Cardiac muscle cell (in vitro differentiated cells and primary cell): ENCODE measurements at places on chromosomes 6 and 20. TPM values are rescaled to one million over a fixed set of nuclear protein-coding genes. Genes with fewer than 3 reads are reported as not detected.

TFAP2C gene
- 0.21 and 0.46 TPM in 2 replicates for total RNA-seq

TNF gene
- total RNA-seq = not detected in 2 replicates

HRH3 gene
- total RNA-seq = not detected in 2 replicates

MATN4 gene
- not detected in 2 replicates for total RNA-seq

PEX6 gene
- 40.9 and 52.0 TPM in 2 replicates for total RNA-seq

KCNG1 gene
- 72.0 and 129 TPM in 2 replicates for total RNA-seq

DNA sequence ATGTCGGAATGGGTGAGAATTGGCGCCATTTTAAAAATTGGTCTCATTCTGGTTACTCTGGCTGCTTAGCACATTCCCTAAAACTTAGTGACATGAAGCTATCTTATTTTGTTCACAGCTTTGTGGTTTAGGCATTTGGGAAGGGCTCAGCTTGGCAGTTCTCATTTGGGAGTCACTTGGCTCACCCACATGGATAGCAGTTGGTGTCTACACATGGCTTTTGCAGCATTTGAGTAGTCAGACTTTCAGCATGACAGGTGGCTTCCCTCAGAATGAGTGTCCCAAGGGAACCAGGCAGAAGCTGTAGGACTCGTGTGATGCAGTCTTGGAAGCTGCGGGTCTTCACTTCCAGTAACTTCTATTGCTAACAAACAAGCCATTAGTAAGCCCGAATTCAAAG, 64.6 kb downstream of the UST start:
- DNase-seq = peak; percentile 10

DNA sequence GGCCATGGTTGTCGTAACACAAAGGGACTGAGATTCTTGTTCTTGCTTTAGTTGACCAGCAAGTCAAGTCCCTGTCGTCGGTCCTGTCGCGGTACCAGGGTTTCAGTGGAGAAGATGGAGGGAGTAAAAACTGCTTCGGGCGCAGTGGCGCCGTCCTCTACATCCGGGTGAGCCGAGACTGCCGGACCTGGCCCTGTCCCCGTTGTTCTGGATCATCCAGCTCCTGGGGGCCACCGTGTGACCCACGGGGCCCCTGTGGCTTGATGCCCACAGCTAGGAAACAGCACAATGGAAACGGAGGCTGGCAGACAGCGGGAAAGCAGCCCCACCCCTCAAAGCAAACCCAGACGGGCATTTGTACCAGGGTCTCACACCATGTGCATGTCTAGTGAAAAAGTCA, 15.0 kb downstream of the MTG2 start:
- DNase-seq = no peak

- peak; percentile 92 for DNase-seq
These were observed 200.9 kb downstream of the EDN1 start for GRCh38 chr6:12490904-12491571.

- no peak for DNase-seq
These were observed 40.3 kb downstream of the FYN start for GRCh38 chr6:111832833-111833418.

DNA sequence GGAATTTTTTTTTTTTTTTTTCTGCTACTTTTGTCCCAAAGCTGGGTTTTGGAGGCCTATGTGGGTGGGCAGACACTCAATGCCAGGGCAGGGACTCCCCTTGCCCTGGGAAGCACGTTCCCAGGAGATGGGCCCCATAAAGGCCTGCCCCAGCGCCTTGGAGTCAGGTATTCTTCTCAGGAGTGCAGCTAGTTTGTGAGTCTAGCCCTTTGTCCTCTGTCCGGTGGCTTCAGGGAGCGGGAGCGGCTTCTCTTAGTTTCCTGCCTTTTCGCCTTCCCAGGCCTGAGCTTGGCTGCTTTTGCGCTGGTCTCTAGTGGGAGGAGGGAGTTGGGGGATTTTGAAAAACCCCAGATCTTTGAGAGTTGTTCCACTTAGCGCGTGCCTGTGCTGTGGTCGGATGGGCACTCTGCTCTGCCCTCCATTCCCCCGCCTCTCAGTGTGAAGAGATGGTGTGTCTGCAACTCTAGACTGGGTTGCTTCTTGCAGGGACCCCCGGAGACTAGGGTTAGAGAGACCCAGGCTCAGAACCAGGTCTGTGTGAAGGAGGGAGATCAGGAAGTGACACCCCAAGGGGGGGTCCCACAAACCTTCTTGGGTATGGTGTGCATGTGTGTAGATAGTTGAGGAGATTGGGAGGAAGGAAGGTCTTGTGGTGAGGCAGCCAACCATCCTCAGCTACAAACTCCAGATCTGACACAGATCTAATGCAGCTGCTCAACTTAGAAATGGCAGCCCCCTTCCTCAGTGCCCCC, 1.3 kb downstream of the PLCG1 start:
- DNase-seq = peak; percentile 27

GRCh38 chr6:71733970-71734899, 152.1 kb upstream of the RIMS1 start:
- no peak for DNase-seq

DNA sequence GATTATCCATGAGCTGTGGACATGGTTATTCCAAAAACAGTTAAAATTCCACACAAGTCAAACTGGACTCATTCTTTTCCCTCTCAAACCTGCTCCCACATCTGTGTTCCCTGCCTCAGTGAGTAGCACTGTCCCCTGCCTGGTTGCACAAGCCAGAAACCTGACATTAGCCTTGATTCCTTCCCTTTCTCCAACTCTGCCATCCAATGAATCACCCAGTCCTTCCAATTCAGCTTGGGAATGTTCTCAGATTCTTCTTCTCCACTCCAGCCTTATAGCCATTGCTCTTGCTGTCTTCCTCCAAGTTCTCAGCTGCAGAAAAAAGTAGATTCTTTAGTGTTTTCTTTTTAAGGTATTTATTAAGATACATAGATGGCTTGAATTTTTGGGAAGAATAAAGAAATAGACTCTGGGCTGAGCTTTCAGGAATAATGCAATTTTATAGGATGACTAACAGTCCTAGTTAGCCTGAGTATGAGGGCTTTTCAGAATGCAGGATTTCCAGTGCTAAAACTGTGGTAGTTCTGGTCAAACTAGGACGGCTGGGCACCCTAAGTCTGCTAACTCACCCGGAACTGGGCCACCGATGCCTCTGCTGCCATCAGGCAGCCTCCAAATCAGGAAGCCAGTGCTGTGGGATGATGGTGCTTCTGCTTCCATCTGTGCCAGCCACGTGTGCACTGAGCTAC, 18.2 kb upstream of the SASH1 start:
- DNase-seq = no peak

- DNase-seq = no peak
These were observed 65.5 kb downstream of the PPP1R3G start for GRCh38 chr6:5150551-5151075.

- DNase-seq = no peak
These were observed 220.4 kb downstream of the KIF16B start for GRCh38 chr20:16352751-16353416.

DNA sequence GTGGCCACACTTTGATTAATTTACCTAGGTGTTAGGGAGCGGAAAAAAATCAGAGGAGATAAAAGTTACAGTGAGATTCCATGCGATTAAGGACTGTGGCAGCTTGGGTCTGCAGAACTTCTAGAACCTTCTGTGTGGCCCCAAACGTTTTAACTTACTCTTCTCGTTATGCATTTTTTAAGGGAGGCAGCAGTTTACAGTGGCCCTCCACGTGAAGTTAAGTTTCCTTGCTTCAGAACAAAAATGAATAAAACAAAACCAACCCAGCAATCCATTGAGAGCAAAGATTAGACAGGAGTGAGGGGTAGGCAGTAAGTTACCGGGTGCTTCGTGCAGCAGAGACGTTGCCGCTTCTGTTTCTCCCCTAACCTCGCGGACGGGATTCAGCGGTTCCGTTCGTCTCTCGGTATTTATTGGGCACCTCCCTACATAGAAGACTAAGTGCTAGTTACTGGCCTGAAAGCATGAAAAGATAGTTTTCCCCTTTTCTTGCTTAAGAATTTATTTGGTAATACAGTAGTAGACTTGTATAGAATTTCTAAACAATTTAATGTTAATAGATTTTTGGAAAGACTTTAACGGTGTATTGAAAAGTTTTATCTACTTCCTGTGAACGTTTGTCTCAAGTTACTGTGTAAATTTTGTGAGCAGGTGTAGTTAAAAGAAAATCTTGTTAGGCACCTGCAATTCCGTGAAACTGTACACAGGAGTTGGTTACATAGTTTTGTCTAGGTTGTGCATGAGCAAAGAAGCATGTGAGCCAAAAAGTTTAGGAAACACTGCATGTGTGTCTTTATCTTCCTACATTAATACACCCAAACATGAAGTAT, 1.1 kb downstream of the BAG2 start:
- DNase-seq = peak; percentile 22

DNA sequence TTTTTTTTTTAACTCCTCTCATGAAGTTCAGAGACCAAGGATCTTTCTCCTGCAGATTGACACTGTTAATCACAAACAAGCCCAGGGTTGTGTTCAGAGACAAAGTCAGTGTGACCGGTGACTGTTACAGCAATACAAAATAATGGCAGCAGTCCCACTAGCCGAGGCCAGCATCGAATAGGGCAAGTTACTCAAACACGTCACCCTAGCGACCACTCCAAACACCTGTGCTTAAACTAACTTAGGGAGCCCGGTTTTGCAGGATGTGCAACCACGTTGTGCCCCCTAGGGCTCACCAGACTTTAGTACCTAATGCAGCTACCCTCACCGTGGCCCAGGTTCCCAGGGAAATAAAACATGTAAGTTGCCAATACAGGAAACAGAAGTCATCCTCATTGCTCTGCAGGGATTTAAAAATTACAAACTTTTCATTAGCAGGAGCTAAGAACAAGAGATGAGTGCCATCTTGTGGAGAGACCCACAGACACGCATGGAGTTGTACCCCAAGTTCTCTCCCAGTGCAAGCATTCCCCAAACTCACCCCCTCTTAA, 38.1 kb downstream of the FAM50B start:
- DNase-seq = no peak

GRCh38 chr6:119308048-119308570, 41.5 kb downstream of the MAN1A1 start:
- DNase-seq = no peak

GRCh38 chr6:110543106-110543505, 66.7 kb upstream of the SLC22A16 start:
- no peak for DNase-seq

GRCh38 chr6:125170376-125170775, 16.8 kb downstream of the TPD52L1 start:
- DNase-seq = no peak

DNA sequence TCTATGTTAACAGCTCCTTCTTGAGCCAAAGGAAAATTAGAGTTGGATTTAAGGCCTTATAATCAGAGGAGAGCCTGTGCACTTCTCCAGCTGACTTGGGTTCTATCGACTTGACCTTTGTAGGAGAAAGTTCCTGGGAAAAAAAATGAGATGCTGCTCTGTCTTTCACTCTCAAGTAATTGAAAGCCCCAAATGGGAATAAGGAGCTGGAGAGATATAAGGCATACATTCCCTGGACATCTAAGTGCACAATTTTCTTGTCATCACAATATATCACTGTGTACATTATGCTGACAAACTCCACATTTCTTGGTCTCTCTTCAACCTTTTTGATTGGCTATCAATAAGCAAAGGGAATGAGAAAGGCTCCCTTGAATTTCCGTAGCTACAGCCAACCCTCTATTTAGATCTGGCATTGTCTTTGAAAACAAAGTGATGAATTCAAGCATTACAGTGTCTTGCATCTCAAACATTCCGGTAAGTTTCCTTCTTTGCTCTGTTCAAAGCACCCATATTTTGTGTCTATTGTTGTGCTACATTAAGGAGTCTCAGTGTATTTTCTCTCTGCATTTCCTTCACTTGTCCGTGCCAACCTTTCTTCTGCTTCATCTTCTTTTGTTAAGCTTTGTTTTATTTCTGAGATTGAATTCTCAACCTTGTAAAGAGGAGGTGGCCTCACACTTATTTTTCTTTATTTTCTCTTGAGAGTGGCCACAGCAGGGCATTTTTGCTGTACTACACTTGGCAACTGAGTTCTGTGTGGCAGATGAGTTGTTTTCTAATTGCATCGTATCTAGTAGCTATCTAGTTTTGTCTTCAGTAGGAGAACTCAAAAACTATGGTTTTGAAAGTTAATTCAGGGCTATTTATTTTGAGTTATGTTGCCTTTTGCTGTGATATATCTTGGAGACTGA, 450.3 kb upstream of the MAN1A1 start:
- no peak for DNase-seq

DNA sequence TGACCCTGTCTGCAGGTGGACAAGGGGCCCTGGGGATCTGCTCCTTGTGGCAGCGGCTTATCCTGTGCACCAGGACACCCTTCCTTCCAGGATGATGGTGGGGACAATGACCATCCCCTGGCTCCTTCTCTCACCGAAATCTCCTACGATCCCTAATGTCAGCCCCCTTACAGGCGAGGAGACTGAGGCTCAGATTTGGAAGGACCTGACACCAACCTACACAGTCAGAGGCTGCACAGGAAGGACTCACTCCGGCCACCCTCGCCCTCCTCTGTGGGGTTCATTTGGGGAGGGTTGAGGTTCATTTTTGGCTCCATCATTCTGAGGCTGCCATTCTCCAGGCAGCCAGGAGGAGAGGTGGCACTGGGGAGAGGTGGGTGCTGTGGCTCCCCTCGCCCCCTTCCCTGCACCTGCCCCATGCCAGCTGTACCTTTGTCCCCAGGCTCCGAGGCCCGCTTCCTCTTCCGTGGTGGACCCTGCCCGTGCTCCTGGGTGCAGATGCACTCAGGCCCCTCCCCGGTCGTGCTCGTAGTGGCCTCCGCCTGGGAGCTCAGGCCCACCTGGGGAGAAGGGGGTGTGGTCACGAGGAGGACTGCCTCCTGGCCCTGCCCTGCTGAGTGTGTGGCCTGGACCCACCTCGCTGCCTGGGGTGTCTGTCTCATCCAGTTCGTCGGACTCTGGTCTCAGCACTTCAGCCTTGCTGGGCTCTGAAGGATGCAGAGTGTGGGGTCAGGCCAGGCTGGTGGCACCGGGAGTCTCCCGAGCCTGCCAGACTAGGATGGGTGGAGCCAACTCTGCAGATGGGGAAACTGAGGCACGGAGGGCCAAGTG, 5.3 kb upstream of the CABLES2 start:
- DNase-seq = no peak

DNA sequence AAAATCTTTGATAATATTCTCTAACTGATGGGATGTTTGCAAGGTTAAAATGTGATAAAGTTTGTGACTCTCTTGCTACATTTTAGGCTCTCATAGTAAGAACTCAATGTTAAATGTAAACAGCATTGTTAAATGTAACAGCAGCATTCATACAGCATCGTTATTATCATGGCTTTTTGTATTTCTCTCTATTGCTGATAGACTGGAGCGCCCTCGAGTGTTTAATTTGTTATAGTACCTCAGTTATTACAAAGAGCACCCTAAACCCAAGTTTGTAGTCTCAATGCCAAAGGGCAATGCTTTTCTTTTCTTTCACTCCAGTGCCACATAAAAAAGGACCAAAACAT, 14.9 kb upstream of the TTPAL start:
- peak; percentile 73 for DNase-seq

- DNase-seq = peak; percentile 74
These were observed 280.3 kb upstream of the SYNCRIP start for GRCh38 chr6:85923013-85923430.

DNA sequence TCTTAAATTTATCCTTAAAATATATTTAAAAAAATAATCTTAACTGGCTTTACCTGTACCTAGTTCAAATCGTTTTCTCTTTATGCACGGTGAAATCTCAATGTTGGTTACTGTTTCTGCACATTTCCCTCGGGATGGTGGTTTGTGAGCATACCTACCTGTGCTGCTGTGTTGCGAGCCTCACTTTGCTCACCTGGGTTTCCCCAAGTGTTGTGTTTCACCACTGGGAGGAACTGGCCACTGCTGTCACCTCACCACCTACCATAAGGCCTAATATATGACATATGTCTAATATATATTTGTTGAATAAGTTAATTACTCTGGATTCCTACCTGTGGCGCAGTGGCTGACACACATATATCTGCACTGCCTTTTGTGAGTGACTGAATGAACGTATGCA, 493.5 kb upstream of the FLRT3 start:
- no peak for DNase-seq
